Stimulated activated CD4-positive, alpha-beta T cell treated with anti-CD3 and anti-CD28 coated beads, Interleukin-1b, Interleukin-23, amount 100 ng/mL, for 1 hour (primary cell): ENCODE measurements at places on chromosomes 1 and 21.

- no peak for DNase-seq
These were observed 68.4 kb downstream of the USP24 start for GRCh38 chr1:55146781-55147180.

DNA sequence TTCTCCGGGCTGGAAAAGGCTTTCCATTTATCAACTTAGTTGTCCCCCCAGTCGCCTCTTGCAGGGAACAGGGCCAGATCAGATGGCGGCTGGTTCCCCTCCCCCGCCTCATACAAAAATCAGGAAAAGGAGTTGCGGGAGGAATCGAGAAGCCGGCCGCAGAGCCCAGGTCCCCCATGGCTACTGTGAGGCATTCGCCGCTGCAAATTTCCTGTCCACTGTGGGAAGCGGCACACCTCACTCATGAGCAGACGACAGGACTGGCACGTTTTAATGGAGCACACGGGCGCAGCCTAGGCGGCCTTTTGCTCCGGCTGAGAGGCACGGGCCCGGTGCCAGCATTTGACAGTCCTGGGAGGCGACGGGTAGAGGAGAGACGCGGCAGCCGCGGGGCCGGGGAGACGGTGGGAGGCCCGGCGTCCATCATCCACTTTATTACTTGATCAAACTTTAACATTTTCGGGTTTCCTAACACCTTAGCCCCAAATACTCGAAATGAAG lies 1.1 kb downstream of the GNG4 start:
- DNase-seq = no peak

DNA sequence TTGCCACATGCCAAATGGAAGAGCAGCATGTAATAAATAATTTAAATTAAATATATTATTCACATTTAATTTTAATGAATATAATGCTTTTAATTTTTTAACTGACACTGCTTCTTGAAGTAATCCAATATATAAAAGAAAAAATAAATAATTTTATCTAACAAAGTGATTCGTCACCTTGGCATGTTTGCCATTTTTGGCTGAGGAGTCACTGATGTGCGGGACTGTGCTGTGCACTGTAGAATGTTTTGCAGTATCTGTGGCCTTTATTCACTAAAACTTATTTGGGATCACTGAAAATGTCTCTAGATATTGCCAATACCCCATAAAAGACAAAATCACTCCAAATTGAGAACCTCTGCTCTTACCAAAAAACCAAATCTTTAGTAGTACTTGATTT lies 807.8 kb downstream of the BRINP3 start:
- DNase-seq = no peak

- no peak for DNase-seq
These were observed 149.9 kb upstream of the IGSF21 start for GRCh38 chr1:17957588-17958267.

DNA sequence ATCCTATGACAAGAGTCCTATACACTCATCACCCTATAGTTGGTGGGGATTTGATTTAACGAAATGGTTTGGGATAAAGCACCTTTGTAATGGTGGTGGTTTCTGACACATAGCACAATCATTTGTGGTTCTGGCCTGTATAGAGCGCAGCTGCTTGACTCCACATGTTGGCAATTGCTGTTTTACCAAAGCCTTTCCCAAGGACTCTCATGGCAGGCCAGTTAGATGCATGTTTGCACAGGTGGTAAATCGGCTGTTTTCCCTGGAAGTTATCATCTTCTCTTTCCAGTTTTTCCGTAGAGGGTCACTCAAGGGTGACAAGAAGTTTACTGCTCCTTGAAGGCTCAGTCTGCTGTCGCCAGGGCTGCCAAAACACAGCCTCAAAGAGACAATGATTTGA lies 17.1 kb upstream of the XPR1 start:
- DNase-seq = no peak

GRCh38 chr1:37053173-37053572 lies 18.9 kb upstream of the GRIK3 start:
- no peak for DNase-seq

GRCh38 chr1:58572690-58573089 lies 4.4 kb downstream of the TACSTD2 start:
- no peak for DNase-seq

- DNase-seq = peak; percentile 17
These were observed 83.8 kb downstream of the NIBAN1 start for GRCh38 chr1:184890539-184890973.

DNA sequence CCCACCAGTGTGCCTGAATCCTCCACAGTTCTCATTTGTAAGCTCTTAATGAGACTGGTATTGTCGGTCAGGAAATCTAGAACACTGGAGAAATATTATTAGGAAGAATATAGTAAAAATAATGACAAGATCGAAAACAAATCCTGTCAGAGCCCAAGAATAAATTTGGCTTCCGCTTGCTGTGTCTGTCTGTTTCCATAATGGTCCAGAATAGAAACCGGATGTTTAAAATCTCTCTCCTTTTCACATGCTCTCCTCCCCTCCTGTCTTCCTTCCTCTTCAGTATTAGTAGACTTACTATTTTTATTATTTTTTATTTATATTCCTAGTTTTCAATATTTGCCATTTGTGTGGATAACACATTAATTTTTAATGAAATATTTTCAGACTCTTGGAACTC lies 187.7 kb downstream of the SDCCAG8 start:
- no peak for DNase-seq

DNA sequence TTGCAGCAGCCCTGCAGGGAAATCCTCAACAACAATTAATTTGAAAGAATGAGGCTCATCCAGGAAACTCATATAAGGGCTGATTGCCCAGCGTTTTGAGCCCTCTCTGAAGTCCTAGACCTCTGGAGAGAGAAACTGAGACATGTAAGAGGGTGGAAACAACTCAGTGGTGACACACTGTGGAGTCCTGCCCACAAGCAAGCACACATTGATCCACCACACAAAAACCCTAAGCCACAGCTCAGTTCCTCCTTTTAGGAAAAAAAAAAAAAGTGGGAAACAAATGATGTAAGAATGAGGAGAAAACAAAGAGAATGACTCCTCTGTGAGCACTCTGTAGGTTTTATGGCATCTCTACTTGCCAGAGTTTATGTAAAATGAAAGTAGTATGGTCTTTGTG lies 22.9 kb upstream of the PLA2G5 start:
- no peak for DNase-seq

DNA sequence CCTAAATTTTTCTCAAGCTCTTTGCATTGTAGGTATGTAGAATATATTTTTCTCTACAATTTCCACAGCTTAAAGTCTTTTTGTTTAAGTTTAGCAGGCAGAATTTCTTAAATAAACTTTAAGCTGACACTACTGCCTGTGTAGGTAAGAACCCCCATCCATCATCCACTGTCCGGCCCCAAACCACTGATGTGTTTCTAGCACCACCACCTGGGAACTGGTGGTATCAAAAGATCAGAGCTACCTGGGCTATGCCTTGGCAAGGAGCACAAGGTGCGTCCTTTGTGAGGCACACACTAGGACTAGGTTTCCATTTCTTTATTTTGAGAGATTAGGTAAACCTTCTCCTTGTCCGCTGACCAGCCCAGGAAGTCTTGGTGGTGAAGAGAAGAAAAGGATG lies 10.5 kb upstream of the LELP1 start:
- DNase-seq = no peak
